Bone marrow (tissue), 2 donors: ENCODE measurements at places on chromosomes 11 and 22.

GRCh38 chr11:40241524-40242051 lies 1217.9 kb downstream of the LRRC4C start:
- no peak for DNase-seq

DNA sequence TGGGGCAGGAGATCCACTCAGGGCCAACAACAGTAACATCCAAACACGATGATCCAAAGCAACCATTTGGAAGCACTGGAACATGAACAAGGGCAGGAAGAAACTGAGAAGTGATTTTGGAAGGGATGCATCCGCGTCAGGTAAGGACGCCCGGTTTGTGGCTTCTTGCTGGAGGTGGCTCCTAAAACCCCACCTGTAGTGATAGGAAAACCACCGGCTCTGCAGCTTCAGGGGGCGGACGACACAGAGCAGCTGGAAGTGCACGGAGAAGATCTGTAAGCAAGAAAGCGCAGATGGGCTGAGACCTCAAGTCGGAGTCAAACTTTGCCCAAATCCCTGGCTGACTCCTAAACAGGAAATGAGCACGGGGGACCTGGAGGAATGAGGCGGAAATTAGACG lies 1066.1 kb downstream of the BRD1 start:
- no peak for DNase-seq

DNA sequence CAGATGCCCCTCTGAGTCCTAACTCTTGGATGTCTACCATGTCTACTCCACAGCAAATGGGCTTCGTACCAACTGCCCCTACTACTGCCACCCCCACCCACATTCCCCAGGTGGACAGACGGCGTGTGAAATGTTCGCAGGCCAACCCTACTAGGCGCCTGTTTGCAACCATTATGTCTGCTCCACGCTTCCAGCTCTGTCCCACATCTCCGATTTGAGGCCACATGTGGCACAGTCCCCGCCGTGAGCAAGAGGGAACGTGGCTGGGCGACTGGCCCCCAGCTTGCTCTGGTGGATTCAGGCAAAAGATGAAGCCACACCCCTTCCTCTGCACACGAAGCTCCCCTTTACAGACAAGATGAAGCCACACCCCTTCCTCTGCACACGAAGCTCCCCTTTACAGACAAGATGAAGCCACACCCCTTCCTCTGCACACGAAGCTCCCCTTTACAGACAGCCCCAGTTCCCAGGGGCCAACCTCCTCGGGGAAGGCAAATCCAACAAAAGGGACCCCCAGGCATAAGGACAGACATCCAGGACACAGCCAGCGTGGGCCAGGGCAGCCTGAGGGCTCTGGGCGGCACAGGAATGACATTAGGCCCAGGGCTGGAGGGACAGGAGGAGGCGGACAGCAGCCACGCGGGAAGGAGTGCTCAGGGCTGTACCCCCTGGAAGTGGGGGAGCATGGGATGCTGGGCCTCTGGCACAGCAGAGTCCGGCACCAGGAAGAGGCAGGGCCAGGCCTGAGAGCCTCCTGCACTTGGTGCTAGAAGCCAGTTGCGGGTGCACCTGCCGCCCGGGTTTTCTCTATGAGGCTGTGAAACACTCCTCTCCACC lies 106.2 kb downstream of the SHANK2 start:
- DNase-seq: no peak

DNA sequence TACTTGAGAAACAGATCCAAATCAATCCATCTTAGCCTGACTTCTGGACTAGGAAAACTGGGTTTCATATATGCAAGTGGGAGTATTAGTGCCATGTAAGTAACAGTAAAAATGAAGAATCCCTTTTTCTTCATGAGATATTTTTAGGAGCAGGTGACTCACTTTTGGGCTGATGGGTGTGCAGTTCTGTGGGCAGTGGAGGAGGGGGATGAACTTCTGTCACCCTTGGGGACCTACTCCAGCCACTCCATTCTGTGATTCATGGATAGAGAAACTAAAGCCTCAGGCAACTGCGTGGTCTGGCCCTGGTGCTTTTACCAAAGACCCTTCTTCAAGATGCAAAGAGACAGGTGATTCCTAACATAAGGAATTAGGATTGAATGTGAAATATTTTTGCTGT lies 208.6 kb upstream of the NARS2 start:
- no peak for DNase-seq

GRCh38 chr11:86955111-86955360 lies 159 bp downstream of the FZD4 start:
- no peak for DNase-seq
